NB4 (cell line): ENCODE measurements at places on chromosomes 5 and 9.

GRCh38 chr5:29085142-29085541, 2046.8 kb upstream of the CDH9 start:
- no peak for DNase-seq

- DNase-seq: no peak
Measured at GRCh38 chr9:121172726-121173487, 28.8 kb downstream of the RAB14 start.

- no peak for DNase-seq
Measured at GRCh38 chr5:5490774-5491347, 68.4 kb downstream of the ICE1 start.

- peak; percentile 92 for DNase-seq
Measured at GRCh38 chr9:20624201-20625002, 2.1 kb upstream of the MLLT3 start.

- no peak for DNase-seq
Measured at GRCh38 chr9:134602547-134603362, 38.8 kb upstream of the COL5A1 start.
